ENCODE measurements at places on chromosomes 2 and 18.
A peak's percentile ranks its signal among the peaks of the same experiment; 100 is the strongest.

GRCh38 chr2:156884216-156884615 lies 373.3 kb upstream of the GALNT5 start:
- DNase-seq = no peak

GRCh38 chr2:75003276-75003675 lies 44.8 kb downstream of the POLE4 start:
- DNase-seq = no peak

- no peak for DNase-seq
Observed at GRCh38 chr2:161352719-161353118, 44.5 kb downstream of the PSMD14 start.

DNA sequence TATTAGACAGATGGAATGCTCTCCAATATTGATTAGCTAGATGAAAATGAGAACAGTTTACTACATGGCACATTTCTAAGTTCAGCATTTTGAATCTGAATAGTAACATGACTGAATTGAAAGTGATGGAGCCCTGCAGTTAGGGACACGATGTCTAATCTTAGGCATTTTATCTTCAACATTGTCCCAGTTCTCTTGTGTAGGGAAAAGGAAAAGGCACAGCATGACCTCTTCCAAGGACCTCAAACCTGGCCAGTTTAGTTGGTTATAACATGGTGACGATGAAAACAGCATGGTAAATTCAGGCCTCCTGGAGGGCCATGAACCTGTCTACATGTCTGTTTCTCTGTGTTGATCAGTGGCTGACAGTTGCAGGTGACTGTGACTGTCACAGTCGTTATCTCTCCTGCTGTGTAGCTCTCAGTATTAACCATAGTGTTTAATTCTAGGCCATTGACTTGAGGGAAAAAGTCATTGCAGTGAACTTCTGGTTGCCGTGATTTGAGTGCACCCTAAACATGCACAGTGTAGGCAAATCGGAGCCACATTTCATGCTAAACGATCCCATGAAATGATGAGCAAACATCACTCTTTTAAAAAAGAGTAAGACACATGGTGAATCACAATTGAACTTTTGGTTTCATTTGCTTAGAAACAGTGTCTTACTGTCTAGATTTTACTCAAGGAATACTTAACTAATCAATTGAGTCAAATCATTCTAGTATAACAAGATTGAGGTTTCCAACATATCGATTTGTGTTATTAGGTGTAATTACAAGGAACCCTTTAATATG lies 129.7 kb downstream of the PHLPP1 start:
- DNase-seq = peak; percentile 10

- no peak for DNase-seq
Observed at GRCh38 chr2:108935271-108935741, 53.7 kb downstream of the EDAR start.

- no peak for DNase-seq
Observed at GRCh38 chr2:231102772-231103171, 22.1 kb downstream of the HTR2B start.

DNA sequence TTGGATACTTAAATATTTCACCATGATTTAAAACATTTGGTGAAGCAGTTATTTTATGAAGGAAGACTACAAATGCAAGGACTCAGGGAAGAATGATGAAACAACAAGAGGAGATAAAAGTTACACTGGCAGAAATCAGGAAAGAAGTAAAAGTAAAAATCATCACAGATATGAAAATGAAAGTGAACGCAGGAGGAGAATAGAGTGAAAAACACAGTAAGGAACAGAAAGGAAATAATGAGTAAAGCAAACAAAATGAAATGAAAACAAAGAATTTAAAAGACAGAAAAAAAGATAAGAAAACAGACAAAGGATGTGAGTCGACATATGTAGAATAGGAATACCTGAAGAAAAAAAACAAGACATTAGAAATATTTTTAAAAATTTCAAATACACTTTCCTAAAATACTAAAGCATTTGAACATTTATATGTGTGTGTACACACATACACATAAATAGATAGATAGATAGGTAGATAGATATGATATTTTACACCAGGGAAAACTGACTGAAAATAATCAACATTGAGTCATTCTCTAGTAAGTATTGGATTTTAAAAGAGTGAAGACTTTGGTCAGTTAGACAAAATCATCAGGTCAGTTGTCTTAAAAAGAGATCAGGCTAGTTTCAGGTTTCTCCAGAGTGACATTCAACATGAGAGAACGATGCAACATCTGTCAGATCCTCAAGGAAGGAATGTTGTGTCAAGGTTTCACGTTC lies 12.1 kb upstream of the KDSR start:
- no peak for DNase-seq

DNA sequence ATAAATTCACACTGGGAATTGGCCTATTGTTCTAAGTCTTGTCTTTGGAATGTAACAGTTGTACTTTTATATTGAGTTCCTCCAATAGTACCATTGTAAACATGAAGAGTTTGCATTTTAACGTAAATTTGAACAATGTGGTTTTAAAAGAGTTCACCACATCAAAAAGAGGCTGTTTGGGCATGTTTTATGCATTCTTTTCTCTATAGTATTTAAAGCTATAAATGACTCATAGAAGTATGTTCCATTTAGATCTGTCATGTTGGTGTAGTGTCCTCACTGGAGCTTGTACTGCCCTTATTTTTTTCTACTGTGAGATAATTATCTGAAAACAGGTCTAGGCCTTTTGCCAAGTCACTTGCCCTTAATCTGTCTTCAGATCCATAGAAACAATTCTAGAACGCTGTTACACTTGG lies 141.9 kb downstream of the RHBDD1 start:
- no peak for DNase-seq

DNA sequence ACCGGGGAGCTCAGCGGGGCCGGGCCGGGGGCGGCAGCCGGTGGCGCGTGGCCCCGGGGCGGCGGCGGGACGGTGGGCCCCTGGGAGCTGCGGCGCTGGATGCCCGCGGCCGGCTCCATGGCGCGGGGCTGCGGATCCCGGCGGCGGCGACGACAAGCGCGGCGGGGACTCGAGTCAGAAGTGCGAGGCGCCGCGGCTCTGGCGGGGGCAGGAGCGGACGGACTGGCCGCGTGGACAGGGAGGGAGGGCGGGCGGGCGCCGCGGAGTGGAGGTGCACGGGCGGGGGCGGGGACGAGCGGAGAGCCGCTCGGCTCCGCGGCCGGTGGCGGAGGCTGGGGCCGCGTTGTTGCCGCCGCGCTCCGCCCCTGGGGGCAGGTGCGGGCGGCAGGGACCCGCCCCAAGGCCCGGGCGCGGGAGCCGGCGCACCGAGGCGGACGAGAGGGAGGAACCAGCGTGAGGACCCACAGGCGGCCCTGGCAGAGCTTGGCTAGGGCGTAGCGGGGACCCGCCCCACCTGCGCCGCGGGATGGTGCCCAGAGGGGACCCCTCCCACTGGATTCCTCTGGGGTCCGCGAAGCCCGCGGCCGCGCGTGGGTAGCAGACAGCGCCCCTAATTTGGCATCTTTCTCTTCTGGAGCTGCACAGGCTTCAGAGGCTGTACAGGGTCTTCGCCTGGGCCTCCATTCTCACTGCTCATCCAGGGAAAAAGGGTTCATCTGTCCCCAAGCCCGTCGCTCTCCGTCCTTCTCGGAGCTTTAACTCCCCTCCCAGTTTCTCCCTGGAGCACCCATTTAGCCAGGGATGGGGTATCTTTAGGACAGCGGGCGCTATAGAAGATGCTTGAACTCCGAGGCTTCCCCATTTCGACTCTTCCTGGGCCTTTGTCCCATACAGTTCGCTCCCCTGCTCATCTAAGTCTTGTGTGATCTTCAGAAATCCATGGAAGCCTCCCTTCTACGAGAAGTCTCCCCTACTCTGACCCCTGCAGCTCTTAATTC lies at the start of gene TMEM163:
Gene TMEM163, minus strand, starts transcription at position 184 of the 998 bp plus-strand sequence.
- peak; percentile 17 for DNase-seq

- no peak for DNase-seq
Observed at GRCh38 chr2:120360307-120360855, 14.4 kb downstream of the INHBB start.

- DNase-seq = no peak
Observed at GRCh38 chr2:188784269-188784762, 189.9 kb upstream of the COL3A1 start.

- DNase-seq = no peak
Observed at GRCh38 chr2:41932241-41933045, 115.4 kb upstream of the PKDCC start.
